Urinary bladder (tissue), 4 donors: ENCODE measurements at places on chromosomes 6 and 20. TPM values are rescaled to one million over a fixed set of nuclear protein-coding genes. Genes with fewer than 3 reads are reported as not detected.

OR2J3 gene
- total RNA-seq = not detected

TMEM217 gene
- 3.4 TPM for total RNA-seq

MACROD2 gene
- total RNA-seq = 28.2 TPM

C20orf96 gene
- total RNA-seq = 5.0 TPM
